ENCODE measurements at places on chromosomes 11 and 22.
A peak's percentile ranks its signal among the peaks of the same experiment; 100 is the strongest.

- no peak for DNase-seq
These were observed 38.2 kb downstream of the SYTL2 start for GRCh38 chr11:85772695-85773094.

- DNase-seq, result no peak
These were observed 296.9 kb downstream of the MN1 start for GRCh38 chr22:27504360-27505253.

DNA sequence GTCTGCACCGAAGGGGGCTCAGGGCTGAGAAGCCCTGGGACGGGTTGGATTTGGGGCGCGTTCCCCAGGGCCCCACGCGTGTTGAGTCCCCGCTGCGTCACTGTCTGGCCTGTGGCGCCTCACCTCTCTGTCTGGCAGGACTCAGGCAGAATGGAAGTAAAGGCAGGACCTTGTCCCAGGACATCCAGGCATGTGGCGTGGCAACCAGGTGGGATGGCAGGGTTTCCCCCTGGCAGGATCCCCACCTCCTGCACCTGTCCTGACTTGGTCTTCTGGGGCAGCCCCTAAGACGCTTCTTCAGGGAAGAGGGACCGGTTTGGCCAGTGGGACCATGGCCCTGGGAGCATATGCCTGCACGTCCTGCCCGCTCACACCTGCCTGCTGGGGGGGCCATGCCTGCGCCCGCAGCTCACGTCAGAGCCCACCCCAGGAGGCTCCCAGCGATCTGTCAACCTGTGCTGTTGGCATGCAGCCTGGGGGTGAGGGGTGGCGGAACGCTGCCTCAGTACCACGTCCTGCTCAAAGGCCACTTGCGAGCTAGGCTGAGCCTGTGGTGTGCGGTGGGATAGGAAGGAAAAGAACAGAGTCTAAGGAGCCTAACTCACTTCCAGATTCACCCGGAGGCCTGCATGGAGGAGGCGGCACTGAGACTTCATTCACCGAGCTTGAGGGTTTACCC lies 72.7 kb downstream of the KCNQ1 start:
- no peak for DNase-seq

GRCh38 chr11:126231725-126232459 lies 20.3 kb downstream of the FAM118B start:
- no peak for DNase-seq

- DNase-seq, result no peak
These were observed 33.3 kb upstream of the NNMT start for GRCh38 chr11:114262681-114263512.

GRCh38 chr11:47857485-47857884 lies 9.3 kb upstream of the NUP160 start:
- no peak for DNase-seq

GRCh38 chr11:113673550-113674396 lies 32.3 kb downstream of the TMPRSS5 start:
- DNase-seq, result no peak

DNA sequence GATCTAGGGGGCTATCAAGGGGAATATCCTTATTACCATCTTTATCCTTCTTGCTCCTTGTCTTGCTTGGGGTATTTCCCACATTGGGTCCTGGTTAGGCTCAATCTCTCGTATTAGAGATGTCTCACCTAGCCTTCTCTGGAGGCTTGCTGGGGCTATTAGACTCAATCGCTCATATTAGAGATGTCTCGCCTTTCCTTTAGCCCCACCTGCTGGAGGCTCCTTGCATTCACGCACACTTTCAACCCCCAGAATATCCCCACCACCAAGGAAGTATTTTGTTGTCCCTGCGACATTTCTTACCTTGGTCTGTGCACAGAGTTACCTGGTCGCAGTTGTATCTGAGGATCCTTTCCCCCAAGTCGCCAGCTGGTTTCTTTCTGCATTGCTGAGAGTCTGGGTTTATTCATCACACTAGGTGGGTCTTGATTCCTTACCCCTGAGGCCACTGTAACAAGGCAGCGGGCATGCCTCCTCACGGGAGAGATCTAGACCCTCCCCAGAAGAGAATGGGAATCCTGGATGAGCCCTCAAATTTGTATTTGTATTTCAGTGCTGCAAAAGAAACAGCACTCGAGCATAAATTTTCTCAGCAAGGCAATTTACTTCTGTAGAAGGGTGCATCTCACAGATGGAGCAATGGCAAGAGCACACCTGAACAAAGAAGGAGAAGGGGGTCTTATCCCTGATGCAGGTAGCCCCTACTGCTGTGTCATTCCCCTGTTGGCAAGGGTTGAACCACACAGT lies 15.9 kb upstream of the HYLS1 start:
- DNase-seq, result peak; percentile 4

GRCh38 chr22:44891293-44891747 lies 118.5 kb downstream of the PHF21B start:
- DNase-seq, result no peak

DNA sequence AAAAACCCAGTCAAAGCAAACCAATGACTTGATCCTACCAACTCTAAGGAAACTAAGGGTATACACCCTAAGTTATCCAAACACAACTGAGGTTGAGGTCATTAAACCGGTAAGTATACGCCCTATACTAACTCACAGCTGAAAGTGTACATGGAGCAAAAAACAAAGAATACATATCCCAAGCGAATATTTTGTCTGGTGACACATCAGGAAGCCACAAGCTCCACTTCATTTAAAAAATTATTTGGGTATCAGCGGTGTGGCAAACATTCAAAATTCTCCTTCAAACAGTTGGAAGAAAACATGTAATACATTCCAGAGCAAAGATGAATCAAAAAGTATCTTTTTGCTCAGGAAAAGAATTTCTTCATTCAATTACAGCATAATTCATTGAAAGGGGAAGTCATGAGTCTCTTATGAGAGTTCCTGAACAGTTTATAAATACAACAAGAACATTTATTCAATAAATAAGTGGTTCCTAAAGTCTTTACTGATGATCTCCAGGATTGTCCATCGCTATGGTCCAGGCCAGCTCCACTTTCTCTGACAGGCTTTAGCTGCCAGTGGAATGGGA lies 4.5 kb upstream of the JAML start:
- no peak for DNase-seq

DNA sequence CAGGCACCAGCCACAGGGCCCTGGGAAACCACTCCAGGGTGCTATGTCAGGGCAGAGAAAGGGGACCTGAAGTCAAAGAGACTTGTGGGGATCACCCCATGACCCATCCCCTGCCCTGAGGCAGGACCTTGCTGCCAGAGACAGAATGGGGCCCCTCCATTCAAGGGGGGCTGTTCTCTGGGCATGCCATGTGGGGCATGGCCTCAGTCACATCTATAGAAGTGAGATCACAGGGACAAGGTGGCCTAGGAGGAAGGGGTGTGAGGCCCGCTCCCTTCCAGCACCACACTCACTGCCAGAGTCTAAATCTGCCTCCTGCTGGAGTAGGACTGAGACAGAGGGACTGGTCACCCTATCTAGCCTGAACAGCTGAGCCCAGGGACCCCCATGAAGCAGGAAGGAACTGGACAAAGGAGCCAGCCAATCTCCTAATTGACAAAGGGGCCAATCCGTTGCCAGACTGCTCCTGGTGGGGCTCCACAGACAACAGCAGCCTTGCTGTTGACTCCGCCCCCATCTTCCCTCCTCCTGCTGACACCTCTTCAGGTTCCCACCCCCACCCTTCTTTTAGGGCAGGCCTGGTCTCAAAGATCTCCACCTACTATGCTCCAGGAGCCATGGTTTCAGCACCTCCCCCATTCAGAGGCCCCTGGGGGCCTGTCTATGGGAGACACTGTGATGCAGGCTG lies 26.0 kb downstream of the NEAT1 start:
- no peak for DNase-seq

DNA sequence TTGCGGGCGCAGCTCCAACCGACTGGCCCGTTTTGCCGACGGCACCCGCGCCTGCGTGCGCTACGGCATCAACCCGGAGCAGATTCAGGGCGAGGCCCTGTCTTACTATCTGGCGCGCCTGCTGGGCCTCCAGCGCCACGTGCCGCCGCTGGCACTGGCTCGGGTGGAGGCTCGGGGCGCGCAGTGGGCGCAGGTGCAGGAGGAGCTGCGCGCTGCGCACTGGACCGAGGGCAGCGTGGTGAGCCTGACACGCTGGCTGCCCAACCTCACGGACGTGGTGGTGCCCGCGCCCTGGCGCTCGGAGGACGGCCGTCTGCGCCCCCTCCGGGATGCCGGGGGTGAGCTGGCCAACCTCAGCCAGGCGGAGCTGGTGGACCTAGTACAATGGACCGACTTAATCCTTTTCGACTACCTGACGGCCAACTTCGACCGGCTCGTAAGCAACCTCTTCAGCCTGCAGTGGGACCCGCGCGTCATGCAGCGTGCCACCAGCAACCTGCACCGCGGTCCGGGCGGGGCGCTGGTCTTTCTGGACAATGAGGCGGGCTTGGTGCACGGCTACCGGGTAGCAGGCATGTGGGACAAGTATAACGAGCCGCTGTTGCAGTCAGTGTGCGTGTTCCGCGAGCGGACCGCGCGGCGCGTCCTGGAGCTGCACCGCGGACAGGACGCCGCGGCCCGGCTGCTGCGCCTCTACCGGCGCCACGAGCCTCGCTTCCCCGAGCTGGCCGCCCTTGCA lies 1.0 kb downstream of the FJX1 start:
- no peak for DNase-seq

DNA sequence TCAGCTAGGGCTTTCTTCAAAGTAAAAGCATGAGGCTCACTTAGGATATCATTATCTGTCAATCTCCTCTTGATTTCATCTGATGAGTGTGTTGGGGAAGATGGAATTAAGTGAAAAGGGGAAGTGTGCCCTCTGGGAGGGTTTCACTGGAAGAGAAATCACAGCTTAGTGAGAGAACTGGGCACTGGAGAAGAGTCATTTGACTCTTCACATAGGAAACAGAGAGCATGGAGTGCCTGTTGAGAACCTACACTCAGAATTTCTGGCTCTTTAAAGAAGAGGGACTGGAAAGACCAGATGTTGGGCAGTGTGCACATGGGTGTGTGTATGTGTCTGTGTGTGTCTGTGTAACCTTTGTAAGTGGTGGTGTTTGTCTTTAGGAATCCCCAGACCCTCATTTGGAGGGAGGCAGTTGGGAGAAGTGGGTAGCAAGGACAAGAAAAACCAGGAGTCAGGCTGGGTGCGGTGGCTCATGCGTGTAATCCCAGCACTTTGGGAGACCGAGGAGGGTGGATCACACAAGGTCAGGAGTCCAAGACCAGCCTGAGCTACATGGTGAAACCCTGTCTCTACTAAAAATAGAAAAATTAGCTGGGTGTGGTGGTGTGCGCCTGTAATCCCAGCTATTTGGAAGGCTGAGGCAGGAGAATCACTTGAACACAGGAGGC lies 10.0 kb downstream of the STX3 start:
- DNase-seq, result no peak

GRCh38 chr11:86473991-86474833 lies 99.5 kb downstream of the CCDC81 start:
- no peak for DNase-seq

DNA sequence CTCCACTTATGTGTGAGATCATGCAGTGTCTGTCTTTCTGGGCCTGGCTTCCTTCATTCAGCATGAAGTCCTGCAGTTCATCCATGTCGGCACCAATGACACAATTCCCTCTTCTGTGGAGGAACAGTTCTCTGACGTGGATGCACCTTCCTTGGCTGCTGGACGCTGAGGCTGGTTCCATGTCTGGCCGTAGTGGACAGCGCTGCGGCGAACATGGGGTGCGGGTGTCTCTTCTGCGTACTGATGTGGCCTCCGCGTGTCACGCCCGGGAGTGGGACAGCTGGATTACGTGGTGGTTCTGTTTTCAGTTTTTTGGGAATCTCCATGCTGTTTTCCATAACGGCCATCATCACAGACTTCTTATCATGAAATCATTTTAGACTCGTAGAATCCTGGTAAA lies 16.9 kb upstream of the MUC2 start:
- no peak for DNase-seq

DNA sequence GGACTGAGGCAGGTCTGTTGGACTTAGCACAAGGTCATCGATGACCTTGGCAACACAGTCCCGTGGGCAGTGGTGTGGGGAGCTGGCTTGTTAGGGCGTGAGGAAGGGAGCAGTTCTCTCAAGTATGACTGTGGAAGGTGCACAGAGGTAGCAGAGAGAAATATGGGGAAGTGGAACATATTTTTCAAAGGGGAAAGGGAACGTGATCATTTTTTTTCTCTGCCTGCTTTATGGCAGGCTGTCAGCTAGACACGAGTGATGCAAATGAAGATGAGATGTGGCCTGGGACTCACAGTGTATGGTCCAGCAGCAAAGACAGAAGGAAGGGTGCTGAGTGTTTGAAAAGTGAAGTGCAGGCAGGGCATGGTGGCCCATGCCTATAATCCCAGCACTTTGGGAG lies 30.6 kb downstream of the ADAMTS8 start:
- DNase-seq, result no peak

DNA sequence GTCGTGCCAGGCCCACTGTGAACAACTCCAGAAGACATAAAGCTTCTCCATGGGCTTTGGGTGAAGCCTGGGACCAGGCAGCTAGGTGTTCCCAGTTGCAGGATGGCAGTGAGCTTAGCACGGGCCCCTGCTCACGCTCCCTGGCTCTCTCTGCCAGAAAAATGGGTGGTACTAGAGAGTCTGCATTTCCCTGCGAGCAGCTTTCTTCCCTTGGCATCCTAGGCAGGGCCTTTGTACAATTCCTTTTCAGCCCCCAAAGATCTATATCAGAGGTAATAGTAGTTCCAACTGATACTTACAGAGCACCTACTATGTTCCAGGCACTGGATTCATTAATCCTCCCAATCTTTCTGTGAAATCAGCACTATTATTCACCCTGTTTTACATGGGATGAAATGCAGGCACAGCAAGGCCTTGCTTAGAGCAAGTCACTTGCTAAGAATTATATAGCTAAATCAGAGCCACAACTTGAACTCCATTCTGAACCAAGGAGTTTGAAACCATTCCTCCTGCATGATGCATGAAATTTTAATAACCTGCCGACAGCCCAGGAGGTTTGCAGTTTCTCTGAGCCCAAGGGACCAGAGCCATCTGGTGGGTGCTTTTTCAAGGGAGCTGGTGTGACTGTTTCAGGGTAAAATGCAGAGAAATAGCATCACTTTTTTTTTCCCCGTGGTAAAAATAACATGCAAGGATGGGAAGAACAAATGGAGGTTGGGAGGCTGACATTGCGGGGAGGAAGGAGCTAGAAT lies 22.7 kb downstream of the NAV2 start:
- no peak for DNase-seq

DNA sequence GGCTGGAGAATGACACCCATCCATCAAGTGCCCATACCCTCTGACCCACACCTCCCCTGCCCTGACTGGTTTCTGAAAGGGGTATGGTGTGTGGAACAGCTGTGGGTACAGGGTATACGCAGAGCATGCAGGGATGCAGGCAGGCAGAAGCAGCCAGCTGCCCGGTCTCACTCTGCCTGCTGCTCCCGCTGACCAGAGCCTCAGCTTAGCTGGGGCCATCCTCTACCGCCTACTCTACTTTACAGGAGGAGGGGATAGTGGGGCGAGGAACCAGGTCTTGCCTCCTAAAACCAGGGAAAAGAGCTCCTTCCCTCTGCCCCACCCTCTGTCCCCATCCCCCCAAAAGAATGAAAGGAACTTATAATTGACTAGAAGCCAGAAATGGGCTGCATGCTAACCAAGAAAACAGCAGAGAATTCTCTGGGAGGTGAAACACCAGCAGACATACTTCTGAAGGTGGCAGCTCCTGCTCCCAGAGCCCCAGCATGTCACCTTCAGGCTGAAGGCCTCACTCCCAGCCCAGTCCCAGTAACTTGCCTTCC lies 13.0 kb upstream of the CHRM4 start:
- no peak for DNase-seq

GRCh38 chr11:118884875-118885274 lies 1.2 kb downstream of the CXCR5 start:
- no peak for DNase-seq

GRCh38 chr11:95070471-95070870 lies 3.8 kb downstream of the SRSF8 start:
- DNase-seq, result no peak

GRCh38 chr11:106086135-106086534 lies 8.7 kb downstream of the AASDHPPT start:
- no peak for DNase-seq

All from activated CD4-positive, alpha-beta T cell treated with anti-CD3 and anti-CD28 coated beads, Interleukin-2, amount 50 U/mL, for 1 hour (primary cell).